Stomach (tissue), 19 donors: ENCODE measurements at places on chromosomes 11 and 22. TPM values are rescaled to one million over a fixed set of nuclear protein-coding genes. Genes with fewer than 3 reads are reported as not detected.

OR5AN1 gene
- total RNA-seq = not detected

NPAT gene
- total RNA-seq = 4.6 TPM

LRRC4C gene
- 0.58 TPM for total RNA-seq

POTEH gene
- total RNA-seq = not detected

SHISAL1 gene
- total RNA-seq = 1.0 TPM

PIK3IP1 gene
- total RNA-seq = 48.8 TPM

PNPLA5 gene
- total RNA-seq = not detected

KIF18A gene
- 0.29 TPM for total RNA-seq

MS4A7 gene
- total RNA-seq = 0.58 TPM

PANX3 gene
- not detected for total RNA-seq
